NCI-H1048 (cell line): ENCODE measurements at places on chromosomes 12 and 14.

GRCh38 chr14:27686137-27686536, 1080.5 kb upstream of the FOXG1 start:
- DNase-seq, result no peak

DNA sequence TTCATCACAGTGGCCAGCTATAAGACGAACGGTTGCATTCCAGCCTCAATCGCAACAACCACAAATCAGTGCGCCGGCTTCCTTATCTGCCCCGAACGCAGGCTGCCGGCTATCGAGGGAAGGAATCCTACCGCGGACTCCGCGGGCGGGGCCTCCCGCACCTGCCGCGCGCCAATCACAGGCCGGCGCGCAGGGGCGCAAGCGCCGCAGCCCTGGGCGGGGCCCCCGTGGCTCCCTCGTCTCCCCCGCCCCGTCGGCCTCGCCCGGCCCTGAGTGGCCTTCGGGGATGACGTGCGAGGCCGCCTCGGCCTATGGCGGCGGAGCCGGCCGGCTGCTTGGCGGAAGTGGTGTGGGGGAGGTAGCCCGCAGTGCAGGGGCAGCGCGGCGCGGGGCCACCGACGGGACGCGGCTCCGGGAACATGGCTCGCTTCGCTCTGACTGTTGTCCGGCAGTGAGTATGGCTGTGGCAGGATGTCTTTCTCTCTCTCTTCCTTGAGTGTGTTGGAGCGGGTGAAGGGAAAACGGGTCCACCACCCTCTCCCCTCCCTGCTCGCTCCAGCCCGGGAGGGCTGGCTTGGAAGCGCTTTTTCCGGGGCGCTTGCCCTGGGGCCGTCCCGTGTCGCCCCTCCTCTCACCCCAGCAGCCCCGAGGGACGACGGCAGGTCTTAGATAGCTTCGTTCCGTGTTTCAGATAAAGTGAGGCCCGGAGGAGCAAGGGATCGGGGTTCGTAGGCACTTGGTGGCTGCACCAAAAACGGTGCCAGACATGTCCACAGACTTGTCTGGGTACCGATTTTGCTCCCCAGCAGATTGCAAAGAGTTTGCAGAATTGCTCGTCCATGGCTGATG, at the start of gene TIGAR:
TIGAR (plus strand) TSS at position 361 of the 849 bp plus-strand sequence; CDS start at position 420, 59 bp downstream.
- peak; percentile 70 for DNase-seq

DNA sequence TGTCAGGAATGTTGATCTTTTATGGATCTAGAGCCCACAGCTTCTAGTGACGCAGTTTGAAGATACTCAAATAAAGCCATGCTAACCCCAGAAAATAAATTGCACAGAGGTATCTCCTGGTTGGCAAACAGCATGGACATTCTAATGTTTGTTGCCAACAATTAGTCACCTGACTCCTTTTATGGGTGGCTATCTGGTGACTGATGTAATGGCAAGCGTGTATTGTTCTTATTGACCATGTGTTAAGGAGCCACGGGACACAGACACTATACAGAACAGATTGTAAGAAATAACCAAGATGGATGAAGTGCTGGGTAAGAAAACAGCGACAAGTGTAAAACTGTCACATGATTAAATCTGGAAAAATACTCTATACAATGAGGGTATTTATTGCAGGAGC, 401.3 kb upstream of the PDE3A start:
- no peak for DNase-seq

GRCh38 chr14:101008631-101009336, 105.3 kb upstream of the RTL1 start:
- no peak for DNase-seq

DNA sequence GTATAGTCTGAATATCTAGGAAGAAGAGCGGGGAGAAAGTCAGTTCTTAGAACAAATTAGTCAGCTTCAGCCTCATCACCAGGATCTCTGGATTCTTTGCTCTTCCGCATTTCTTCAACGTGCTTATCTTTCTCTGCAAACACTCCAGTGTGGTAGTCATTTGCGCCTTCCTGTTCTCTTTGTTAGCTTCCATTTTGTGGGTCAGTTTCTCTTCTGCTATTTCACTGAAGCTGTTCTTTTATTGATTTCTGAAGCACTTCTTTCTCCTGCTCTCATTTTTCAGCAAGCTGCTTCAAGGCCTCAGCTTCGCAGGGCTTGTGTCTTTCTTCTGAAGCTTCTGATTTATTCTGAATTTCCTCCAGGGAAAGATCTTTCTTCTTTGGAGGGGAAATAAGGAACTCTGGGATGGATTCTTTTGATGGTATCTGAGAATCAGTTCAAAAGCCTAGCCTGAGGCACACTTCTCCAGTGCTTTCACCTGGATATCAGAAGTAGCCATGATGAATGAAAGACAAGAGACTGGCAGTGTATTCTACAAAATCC, 13.5 kb downstream of the AMN1 start:
- DNase-seq, result no peak

- DNase-seq, result no peak
Measured at GRCh38 chr14:61147381-61147821, 133.7 kb downstream of the TMEM30B start.

GRCh38 chr14:69711065-69711464, 55.9 kb upstream of the SRSF5 start:
- no peak for DNase-seq

DNA sequence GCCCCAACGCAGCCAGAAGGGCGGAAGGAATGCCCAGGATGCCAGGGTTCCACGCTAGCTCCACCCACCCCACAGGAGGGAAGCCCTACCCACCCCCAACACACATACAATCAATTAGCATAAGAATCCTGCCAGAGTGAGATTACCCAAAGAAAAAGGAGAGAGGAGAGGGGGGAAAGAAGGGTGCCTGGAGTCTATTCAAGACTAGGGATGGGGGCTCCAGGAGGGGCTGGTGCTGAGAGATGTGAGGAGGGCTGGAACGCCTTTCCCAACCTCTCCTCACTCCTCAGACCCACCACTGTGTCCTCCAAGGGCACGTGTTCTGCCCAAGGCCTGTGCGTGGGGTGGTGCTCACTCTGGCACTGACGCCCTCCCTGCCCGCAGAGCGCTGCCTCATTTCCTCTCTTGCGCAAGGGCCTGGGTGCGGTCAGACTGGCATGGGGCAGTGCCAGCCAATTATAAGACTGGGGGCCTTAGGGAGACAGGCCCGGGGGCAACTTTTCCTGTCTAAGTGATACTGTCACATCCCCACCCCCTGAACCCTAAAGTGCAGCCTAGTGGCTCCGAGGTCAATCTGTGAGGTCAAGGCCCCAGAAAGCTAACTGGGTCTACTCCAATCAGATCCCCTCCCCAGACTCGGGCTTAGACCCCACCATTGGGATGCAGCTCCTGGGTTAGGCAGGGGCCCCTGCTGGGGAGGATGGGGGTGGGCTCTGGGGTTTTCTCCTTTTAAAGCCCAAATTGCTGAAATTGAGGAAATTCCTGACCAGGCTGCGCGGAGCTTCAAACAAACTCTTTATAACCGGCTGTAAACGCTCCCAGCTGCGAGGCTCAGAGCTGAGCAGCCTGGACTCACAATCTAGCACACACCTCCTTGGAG, 10.2 kb upstream of the ITGB7 start:
- no peak for DNase-seq

GRCh38 chr14:94689218-94689984, 77.2 kb downstream of the SERPINA3 start:
- peak; percentile 35 for DNase-seq

- DNase-seq, result no peak
Measured at GRCh38 chr14:32508281-32508680, 179.2 kb downstream of the AKAP6 start.

GRCh38 chr14:23916446-23916845, 37.1 kb upstream of the DHRS4 start:
- no peak for DNase-seq

GRCh38 chr14:65357113-65357512, 55.4 kb upstream of the FUT8 start:
- no peak for DNase-seq

DNA sequence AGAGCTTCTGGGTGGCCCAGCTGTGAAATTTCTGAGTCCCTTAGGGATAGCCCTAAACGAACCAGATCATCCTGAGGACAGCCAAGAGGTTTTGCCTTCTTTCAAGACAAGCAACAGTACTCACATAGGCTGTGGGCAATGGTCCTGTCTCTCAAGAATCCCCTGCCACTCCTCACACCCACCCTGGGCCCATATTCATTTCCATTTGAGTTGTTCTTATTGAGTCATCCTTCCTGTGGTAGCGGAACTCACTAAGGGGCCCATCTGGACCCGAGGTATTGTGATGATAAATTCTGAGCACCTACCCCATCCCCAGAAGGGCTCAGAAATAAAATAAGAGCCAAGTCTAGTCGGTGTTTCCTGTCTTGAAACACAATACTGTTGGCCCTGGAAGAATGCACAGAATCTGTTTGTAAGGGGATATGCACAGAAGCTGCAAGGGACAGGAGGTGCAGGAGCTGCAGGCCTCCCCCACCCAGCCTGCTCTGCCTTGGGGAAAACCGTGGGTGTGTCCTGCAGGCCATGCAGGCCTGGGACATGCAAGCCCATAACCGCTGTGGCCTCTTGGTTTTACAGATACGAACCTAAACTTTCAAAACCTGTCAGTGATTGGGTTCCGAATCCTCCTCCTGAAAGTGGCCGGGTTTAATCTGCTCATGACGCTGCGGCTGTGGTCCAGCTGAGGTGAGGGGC, 38.9 kb downstream of the DAD1 start:
- no peak for DNase-seq
